ENCODE measurements at places on chromosomes 11 and 22.

DNA sequence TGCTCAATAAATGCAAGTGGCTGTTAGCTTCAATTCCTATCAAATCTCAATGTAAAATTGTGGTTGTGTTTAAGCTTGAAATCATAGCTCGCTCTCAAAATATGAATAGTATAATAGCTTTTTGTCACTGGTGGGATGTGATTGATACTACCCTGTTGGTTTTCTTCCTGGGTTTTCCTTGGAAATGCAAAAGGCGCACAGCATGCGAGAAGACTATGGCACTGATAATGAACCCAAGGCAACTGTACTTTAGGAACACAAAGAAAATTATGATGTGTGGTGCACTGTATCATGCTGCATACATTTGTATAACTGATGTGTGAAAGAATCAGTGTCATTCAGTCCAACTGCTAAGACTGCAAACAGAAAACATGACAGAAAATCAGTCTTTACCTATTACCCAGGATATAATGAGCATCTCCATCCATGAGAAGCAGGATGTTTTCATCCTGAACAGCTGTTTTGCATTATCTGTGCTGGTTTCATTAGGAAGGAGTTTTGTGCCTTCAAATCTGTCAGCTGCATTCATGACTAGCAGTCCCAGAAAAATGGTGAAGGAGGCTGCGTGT, 101.2 kb downstream of the TRPC6 start:
- no peak for DNase-seq

DNA sequence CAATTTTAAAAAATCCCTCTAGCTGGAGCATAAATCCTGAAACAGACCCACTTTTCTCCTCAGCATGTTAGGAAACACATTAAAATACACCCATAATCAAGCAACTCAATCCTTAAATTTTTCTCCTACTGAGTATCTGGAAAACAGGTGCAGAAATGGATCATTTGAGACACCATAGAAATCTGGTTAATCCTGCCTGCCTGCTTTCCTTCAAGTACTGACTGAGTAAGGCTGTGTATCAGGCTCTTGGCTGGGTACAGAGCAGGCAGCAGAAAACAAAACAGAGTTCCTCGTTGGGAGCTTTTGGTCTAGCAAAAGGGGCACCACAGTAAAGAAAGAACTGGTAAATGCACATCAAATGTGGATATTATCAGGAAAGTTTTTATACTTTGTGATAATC, 1.9 kb downstream of the KCNQ1OT1 start:
- DNase-seq, result no peak

DNA sequence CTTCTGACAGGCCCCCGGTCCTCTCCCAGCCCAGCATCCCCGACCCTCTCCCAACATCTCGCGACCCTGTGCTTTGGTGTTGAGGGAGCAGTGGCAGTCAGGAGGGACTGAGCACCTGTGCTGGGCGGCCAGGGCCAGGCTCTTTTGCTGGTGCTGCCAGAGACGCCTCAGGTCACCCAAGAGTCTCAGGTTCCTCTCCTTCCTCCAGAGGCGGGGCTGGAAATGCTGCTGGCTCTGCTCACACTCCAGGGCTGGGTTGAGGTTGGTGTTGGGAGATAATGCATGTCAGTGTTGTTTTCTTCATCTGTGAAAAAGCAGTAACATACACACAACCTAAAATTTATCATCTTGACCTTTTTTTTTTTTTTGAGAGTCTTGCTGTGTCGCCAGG, 1.2 kb upstream of the IGLL1 start:
- DNase-seq, result no peak

DNA sequence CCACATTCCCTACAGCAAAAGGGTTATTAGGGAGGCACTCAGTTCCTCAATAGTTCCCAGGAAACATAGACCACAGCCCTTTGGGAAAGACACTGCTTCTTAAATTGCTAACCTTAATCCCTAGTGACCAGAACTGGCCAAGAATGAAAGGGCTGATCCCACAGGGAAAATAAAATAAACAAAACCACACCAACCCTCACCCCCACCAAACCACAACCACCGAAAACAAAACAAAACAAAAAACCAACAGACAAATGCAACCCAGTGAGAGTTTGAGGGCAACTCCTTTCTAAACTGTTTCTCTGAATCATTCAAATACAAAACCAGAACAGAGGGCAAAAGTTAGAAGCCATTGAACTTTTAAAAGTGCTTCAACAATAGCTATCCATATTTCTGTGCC, 57.2 kb downstream of the NAV2 start:
- no peak for DNase-seq

DNA sequence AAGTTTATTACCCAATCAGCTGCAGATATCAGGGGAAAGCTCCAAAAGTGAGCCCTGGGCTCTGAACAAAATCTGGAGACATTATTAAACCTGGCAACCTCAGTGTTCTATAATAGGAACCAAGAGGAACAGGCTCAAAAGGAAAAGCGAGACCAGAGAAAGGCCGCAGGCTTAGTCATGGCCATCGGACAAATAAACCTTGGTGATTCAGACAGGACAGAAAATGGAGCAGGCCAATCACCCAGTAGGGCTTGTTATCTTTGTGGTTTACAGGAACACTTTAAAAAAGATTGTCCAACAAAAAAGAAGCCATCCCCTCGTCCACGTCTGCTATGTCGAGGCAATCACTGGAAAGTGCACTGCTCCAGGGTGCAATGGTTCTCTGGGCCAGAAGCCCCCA, 7.7 kb upstream of the PANX1 start:
- no peak for DNase-seq

DNA sequence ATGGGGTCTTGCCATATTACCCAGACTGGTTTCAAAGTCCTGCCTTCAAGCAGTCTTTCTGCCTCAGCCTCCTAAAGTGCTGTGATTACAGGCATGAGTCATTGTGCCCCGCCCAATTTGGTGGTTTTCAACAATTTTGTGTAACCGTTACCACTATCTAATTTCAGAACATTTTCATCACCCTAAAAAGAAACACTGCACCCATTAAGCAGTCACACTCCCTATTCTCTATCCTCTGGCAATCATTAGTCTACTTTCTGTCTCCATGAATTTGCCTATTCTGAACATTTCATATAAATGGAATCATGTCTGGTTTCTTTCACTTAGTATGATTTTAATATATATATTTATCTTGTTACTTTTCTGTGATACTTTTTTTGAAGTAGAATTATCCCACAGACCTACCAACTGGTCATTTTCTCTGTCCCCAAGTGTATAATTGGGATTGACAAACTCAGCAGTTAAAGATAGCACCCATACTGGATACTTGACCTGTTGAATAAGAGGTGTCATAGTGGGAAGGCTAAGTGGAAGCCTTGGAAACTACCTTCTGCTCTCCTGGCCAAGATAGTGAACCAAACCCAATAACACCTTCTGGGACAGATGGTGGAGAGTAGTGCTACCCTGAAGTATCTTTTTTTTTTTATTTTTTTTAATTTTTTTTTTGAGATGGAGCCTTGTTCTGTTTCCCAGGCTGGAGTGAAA, 64.8 kb downstream of the STIM1 start:
- peak; percentile 63 for DNase-seq

DNA sequence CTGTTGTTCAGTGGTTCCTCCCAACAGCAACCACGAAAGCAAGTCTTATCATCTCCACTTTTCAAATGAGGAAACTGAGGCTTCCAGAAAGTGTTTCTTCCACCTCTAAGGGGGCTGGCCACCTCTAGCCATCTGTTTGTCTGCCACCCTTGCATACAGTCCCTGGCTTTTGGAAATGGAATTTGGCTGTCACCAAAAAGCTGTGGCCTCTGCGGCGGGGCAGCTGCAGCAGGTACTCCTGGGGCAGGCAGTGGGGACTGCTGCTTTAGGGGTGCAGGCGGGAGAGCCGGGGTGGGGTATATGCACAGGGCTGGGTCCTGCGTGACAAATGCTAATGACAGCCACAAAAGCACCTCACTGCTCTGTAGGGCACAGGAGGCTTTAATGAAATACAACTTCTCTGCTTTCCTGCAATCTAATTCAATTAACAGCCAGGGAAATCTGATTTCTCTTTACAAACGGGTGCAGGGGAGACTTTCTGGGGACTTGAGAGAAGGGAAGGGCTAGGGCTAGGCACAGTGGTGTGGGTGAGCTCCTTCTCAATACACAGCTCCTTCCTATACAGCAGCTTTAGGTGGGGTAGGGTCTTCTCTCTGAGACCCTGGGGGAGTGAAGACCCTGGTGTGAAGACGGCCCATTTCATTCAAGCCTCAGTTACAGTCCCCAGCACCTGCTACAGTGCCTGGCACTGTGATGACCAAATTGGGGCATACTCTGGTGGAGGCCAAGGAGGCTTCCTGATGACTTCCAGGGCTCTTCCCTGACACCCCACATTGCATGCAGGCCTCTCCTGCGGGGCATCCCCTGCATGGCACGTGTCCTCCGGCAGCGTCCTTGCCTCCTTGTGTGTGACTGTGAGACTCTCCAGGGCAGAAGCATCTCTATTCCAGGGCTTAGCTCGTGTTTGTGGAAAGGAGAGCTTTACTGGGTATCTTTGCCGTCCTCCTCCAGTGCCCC, 161.6 kb downstream of the CEP164 start:
- DNase-seq, result no peak

GRCh38 chr11:697811-698311, 2.2 kb downstream of the TMEM80 start:
- DNase-seq, result no peak

DNA sequence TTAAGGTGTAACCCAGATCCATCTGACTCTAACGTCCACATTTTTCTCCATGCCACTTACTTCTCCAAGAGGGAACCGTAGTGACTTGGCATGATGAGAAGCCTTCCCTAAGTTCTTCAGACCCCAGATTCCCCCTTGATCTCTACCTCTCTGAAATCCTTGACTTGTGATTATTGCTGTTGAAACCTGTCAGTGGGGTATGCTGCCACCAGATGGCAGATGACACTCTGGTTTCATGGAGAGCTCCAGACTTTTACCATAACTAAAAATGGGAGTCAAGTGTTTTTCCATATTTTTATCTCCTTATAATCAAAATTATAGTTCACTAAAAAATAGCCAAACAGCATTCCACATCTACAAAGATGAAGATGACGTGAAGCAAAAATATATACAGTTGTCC, 504.2 kb downstream of the SOX6 start:
- DNase-seq, result no peak

- DNase-seq, result no peak
Observed at GRCh38 chr22:35325209-35325608, 25.5 kb downstream of the TOM1 start.

DNA sequence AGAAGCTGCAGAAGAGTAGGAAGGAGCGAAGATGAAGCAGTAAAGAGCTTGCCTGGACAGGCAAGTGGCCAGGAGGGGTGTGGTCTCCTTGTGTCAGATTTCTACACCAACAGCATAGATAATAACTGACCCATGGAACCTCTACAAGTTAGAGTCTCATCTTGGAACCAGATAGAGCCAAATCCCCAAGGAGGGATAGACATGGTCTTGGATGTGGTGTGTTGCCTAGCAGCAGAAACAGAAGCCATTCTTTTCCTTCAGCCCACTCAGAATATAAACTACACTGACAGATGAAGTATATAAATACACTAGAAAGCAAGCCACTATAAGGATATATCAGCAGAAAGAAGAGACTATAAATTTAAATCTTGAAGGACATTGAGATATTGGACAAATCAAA, 4.3 kb upstream of the CARD16 start:
- no peak for DNase-seq

DNA sequence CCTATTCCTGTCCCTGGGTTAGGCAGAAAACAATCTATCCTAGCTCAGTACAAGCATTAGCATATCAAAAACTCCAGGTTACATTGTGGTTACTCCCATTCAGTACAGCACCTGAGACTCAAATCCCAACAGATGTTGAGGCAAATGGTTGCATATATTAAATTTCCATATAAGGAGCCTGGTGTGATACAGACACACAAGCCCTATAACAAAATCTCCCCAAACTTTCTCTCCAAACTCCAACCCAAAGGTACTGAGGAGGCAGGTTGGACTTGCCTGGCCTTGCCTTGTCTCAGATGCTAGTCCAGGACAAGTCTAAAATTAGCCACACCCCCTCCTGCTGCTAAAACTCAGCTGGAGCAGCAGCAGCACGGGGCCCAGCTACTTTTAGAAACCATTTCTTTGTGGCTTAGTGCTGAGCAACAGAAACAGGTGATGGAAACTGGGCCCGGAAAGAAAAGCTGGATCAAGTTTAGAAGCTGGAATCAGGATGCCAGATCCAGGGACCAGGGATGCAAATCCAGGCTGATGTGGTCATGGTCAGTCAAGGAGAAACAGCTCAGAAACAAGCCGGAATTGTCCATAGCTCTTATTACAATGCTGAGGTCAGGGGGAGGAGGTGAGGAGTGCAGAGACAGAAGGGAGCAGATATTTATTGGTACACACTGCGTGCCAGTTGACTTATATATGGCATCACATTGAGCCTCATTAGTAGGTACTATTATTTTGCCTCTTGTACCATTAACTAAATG, 73.7 kb upstream of the AMOTL1 start:
- DNase-seq, result no peak

DNA sequence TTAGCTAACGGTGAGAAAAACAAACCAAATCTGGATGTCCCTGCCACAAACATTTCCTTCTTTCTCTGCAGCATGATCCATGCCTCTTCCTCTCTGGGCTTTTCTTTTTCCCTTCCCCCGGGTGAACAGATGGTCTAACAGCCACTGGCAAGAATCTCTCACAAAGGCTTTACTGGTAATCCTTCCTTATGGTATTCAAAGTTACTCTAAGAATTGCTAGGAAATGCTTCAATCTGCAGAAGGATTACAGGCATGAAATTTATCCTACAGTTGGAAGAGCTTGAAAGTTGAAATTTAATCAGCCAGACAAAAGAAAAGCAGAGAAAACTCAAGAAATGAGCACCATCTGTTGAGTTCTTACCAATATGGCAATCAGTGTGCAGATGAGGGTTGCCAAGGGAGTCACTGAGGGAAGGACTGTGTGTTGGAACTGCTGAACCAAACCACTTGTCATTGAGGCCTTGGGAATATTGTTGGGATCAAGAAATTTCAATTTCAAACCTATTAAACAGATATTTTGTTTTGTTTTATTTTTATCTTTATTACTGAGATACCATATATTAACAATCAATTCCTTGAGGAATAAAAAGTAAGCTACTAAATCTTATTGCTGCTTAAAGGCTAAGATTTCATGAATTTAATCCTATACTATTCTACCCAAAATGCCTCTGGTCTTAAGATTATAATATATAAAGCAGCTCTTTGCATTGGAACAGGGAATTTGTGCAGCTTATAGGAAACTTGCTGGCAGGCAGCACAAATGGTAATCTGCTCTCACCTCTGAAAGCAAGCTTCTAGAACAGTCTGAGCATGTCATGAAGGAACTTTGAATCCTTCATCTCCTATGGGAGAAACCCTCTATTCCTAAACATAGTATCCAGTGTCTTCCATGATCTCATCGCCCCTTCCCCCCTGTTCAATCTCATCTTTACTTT, 29.7 kb upstream of the NDUFC2 start:
- DNase-seq, result no peak

GRCh38 chr11:68770781-68771180, 19.5 kb upstream of the TESMIN start:
- no peak for DNase-seq
